ENCODE measurements at places on chromosomes 6 and 20. TPM values are rescaled to one million over a fixed set of nuclear protein-coding genes. Genes with fewer than 3 reads are reported as not detected.

- H3K36me3 ChIP-seq = no peaks in the 10 kb centered on the region
- H3K4me1 ChIP-seq = no peaks in the 10 kb centered on the region
- peak; percentile 55 for DNase-seq
- H3K27ac ChIP-seq = no peak overlapping the region
Measured at GRCh38 chr6:150418827-150419594, 50.2 kb downstream of the IYD start.

DNA sequence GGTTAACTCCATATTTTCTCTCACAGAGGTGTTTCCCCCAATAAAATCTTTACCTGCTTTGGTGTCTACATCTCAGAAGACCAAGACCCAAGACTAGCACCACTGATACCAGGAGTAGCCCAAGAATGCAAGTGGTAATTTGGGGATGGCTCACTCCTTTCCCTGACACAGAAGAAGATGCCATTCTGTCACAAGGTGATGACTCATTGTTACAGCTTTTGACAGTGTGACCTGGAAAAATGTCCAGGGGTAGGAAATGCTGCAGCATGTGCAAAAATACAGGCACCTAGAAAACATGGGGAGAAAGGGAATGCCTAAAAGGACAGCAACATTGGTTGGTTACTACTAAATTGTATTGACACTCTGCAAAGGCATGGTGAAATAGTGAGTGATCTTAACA is 254.0 kb upstream of the GJE1 start:
- H3K27ac ChIP-seq = no peak overlapping the region
- no peaks in the 10 kb centered on the region for H3K36me3 ChIP-seq
- H3K4me3 ChIP-seq = no peak overlapping the region
- no peaks in the 10 kb centered on the region for H3K27me3 ChIP-seq
- no peaks in the 10 kb centered on the region for H3K4me1 ChIP-seq
- no peak for DNase-seq

- no peaks in the 10 kb centered on the region for H3K27me3 ChIP-seq
- no peaks in the 10 kb centered on the region for H3K36me3 ChIP-seq
- H3K27ac ChIP-seq = no peak overlapping the region
- H3K4me1 ChIP-seq = no peaks in the 10 kb centered on the region
- DNase-seq = no peak
Measured at GRCh38 chr6:149065658-149066556, 251.6 kb upstream of the TAB2 start.

The POPDC3 gene
- 6.7 TPM for total RNA-seq
